Stimulated activated CD4-positive, alpha-beta T cell treated with anti-CD3 and anti-CD28 coated beads, Interleukin-4, amount 100 ng/mL, for 48 hours (primary cell): ENCODE measurements at places on chromosomes 12 and 14.

DNA sequence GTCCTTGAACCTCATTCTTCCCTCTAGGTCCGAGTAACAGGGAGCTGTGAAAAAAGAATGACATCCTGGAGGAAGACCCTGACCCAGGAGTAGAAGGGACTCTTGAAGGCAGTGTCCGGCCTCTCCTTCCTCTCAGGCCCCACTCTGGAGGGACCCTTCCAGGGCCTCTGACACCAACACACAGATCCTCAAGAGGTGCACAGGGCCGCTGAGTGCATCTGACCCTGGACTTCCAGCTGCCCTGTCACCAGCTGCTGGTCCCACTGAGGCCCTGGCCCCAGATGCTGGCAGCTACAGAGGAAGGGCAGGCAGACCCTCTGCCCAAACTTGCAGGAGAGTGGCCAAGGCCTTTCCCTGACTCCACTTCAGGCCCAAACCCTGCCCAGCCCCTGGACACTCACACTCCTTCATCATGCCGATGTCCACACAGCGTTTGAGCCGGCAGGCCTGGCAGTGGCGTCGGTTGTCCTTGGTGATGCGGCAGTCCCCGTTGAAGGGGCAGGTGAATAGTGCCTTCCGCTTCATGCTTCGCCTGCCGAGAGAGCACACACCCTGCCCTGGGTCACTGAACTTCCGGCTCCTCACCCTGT lies 40.1 kb downstream of the VDR start:
- no peak for DNase-seq

GRCh38 chr12:111467092-111467856 lies 61.6 kb downstream of the SH2B3 start:
- DNase-seq: no peak

- DNase-seq: no peak
Observed at GRCh38 chr14:88026890-88027289, 22.0 kb downstream of the GPR65 start.

- DNase-seq: no peak
Observed at GRCh38 chr14:59347511-59347900, 117.7 kb downstream of the GPR135 start.

DNA sequence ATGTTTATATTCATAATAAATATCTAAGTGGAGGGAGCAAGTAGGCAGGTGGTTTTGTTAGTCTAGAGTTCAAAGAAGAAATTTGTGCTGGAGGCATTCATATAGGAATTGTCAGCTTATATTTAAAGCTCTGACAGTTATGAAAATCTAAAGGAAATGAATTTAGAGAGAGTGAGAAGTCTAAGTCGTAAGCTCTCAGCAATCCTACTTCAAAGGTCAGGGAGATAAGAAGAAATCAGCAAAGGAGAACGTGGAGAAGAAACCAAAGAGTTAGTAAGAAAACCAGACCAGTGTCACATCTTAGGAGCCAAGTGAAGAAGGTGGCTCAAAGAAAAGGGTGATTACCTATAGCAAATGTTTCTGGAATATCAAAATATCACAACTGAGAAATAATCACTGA lies 241.8 kb downstream of the FSCB start:
- DNase-seq: no peak

GRCh38 chr14:88572117-88572516 lies 9.3 kb downstream of the ZC3H14 start:
- no peak for DNase-seq

GRCh38 chr14:77508249-77508648 lies 9.6 kb upstream of the ISM2 start:
- no peak for DNase-seq

DNA sequence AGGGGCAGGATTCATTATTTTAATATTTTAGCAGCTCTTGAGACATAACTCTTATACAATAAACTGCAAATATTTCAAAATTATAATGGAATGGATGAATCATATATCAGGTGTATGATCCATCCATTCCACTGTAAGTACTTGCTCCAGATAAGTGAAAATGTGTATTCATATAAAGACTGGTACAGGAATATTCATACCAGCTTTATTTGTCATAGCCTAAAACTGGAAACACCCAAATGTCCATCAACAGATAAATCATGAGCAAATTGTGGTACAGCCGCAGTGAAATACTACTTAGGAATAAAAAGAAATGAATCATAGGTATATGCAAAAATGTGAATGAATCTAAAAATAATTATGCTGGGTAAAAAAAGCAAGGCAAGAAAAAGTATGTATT lies 263.6 kb upstream of the SYT10 start:
- DNase-seq: no peak

DNA sequence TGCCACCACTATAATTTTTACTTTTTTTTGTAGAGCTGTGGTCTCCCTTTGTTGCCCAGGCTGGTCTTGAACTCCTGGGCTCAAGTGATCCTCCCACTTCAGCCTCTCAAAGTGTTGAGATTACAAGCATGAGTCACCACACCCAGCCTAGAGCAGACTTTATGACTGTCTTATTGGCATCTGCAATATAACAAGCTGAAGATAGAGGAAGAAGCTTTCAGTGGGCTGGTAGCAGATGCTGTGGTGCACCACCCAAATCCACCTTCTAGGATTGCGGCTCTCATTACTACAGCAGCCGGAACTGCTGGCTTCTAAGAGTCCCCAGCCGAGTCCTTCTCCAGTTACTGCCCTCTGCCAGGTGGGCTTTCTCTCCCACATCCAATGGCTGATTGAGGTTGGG lies 7.6 kb upstream of the STK38L start:
- no peak for DNase-seq

GRCh38 chr12:120538281-120539156 lies 4.4 kb downstream of the RNF10 start:
- DNase-seq: no peak

- no peak for DNase-seq
Observed at GRCh38 chr14:44945264-44945663, 16.5 kb downstream of the KLHL28 start.

GRCh38 chr14:38238878-38239277 lies 17.0 kb downstream of the CLEC14A start:
- DNase-seq: no peak

DNA sequence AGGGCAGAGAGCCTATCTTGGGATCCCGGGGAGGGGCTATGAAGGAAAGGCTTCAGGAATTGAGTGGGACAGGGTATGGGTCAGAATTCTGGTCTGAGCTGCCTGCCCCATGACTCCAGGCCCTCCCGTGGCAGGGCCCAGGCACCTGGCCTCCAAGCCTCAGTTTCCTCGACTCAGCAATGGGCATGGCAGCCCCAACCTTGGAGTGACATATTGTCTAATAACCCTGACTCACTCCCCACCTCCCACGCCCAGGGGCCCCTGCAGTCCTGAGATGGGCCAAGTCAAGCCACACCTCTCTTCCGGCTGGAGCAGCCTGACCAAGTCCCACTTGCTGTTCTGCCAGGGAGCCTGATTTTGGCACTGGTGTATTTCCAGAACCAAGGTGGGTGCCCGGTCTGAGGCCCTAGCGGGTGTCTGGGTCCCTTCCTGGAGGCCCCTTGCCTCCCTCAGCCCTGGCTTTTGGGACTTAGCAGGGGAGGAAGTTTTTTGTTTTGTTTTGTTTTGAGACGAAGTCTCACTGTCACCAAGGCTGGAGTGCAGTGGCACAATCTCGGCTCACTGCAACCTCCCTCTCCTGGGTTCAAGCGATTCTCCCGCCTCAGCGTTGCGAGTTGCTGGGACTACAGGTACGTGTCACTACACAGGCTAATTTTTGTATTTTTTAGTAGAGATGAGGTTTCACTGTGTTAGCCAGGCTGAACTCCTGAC lies 40.3 kb upstream of the RCOR1 start:
- DNase-seq: peak; percentile 33

DNA sequence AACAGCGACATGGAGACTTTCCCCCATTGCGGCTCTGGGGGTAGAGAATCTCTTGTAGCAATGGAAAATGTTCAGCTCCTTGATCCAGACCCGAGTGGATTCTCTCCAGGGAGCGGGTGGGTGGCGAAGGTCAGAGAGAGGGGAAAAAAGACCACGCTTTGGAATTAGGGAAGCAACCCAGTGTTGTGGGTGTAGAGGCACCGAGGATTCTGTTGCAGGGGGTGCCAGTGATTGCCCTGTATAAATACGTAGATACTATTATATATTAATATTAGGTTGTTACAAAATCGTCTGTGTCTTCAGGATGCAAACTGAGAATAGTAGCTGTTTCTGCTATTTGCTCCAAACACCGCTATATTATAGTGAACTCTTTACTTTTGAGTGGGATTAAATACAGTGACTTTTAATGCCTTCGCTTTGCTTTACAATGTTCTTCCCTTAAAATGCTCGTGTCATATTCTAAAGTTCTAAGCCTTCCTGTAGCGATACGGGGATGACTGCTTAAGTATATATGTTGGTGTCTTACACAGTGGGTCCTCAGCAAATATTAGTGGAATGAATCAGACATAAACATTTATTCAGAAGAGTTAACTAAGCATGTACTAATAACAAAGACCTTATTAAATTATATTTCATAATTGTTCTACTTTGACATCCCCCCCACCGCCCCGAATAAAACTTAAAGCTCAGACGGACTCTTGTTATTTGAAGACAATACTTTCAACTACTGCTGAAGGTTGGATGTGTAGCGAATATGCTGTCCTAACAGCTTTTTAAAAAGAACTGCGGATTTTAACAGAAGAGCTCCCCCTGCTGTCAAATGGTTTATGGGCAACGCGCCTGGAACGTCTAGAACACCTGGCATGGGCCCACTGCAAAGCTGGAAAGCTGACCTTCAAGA lies 136.4 kb upstream of the KRAS start:
- DNase-seq: peak; percentile 57
